A549 treated with Hydrocortisone at 1 μM for 4 hours (cell line): ENCODE measurements at places on chromosomes 7 and 10. TPM values are rescaled to one million over a fixed set of nuclear protein-coding genes. Genes with fewer than 3 reads are reported as not detected.

GRM3 gene
- total RNA-seq = not detected in 5 replicates

CHAT gene
- total RNA-seq = not detected in 5 replicates

PALD1 gene
- total RNA-seq = 5.1 to 7.0 TPM (median 6.9 TPM) in 5 replicates

OR6V1 gene
- not detected in 5 replicates for total RNA-seq

TBX20 gene
- 1.4 to 2.9 TPM (median 2.2 TPM) in 5 replicates for total RNA-seq

KAT6B gene
- 4.4 to 7.0 TPM (median 5.4 TPM) in 5 replicates for total RNA-seq

ANTXRL gene
- total RNA-seq = 0.14 to 0.82 TPM (median 0.30 TPM) in 5 replicates

ARMC3 gene
- 0.38 to 0.83 TPM (median 0.55 TPM) in 5 replicates for total RNA-seq

LIPN gene
- total RNA-seq = not detected in 5 replicates

MYO3A gene
- total RNA-seq = not detected in 5 replicates

HNRNPA2B1 gene
- total RNA-seq = 1,094 to 1,714 TPM (median 1,179 TPM) in 5 replicates

NUTM2B gene
- 0.17 to 0.52 TPM (median 0.36 TPM) in 5 replicates for total RNA-seq

SPDYE5 gene
- not detected in 5 replicates for total RNA-seq

NRCAM gene
- total RNA-seq = 72.8 to 129 TPM (median 96.6 TPM) in 5 replicates

SLC25A40 gene
- 5.7 to 11.0 TPM (median 7.7 TPM) in 5 replicates for total RNA-seq

GDF10 gene
- 0.03 to 0.10 TPM (median 0.07 TPM) in 5 replicates for total RNA-seq

RARRES2 gene
- not detected in 5 replicates for total RNA-seq

SPDYE9 gene
- not detected in 5 replicates for total RNA-seq

LOXL4 gene
- total RNA-seq = 1.1 to 1.5 TPM (median 1.5 TPM) in 5 replicates

EN2 gene
- total RNA-seq = 0.68 to 0.97 TPM (median 0.83 TPM) in 5 replicates

SVOPL gene
- not detected in 5 replicates for total RNA-seq

AMPH gene
- total RNA-seq = 0.03 to 0.12 TPM (median 0.07 TPM) in 5 replicates

TMEM273 gene
- total RNA-seq = not detected in 5 replicates

ATP6V0A4 gene
- 0.18 to 0.35 TPM (median 0.30 TPM) in 5 replicates for total RNA-seq

PLXDC2 gene
- 0.05 TPM in 2 of 5 replicates, not detected in the others for total RNA-seq

CDK5 gene
- 29.7 to 32.8 TPM (median 32.5 TPM) in 5 replicates for total RNA-seq

EDRF1 gene
- 14.3 to 15.5 TPM (median 15.1 TPM) in 5 replicates for total RNA-seq

MSMB gene
- total RNA-seq = 0.29 to 0.42 TPM (median 0.31 TPM) in 3 of 5 replicates, not detected in the others

MYH16 gene
- 0.24 to 0.41 TPM (median 0.35 TPM) in 5 replicates for total RNA-seq

CHN2 gene
- total RNA-seq = 0.07 to 0.56 TPM (median 0.14 TPM) in 5 replicates

ANKRD61 gene
- 0.53 to 0.84 TPM (median 0.72 TPM) in 5 replicates for total RNA-seq

PCDH15 gene
- total RNA-seq = not detected in 5 replicates

SLC18A2 gene
- 0.02 to 0.03 TPM (median 0.03 TPM) in 3 of 5 replicates, not detected in the others for total RNA-seq

CPXM2 gene
- total RNA-seq = not detected in 5 replicates

UNC5B gene
- total RNA-seq = 2.5 to 3.3 TPM (median 3.1 TPM) in 5 replicates

EVX1 gene
- 0.07 to 0.22 TPM (median 0.13 TPM) in 5 replicates for total RNA-seq

PPP1R17 gene
- total RNA-seq = not detected in 5 replicates

MACC1 gene
- total RNA-seq = not detected in 5 replicates

ZNF727 gene
- total RNA-seq = not detected in 5 replicates

PRLHR gene
- not detected in 5 replicates for total RNA-seq

NFE2L3 gene
- total RNA-seq = 6.9 to 9.9 TPM (median 7.6 TPM) in 5 replicates

PODXL gene
- 28.7 to 56.2 TPM (median 40.1 TPM) in 5 replicates for total RNA-seq
